ENCODE measurements at places on chromosomes 16 and 17.

DNA sequence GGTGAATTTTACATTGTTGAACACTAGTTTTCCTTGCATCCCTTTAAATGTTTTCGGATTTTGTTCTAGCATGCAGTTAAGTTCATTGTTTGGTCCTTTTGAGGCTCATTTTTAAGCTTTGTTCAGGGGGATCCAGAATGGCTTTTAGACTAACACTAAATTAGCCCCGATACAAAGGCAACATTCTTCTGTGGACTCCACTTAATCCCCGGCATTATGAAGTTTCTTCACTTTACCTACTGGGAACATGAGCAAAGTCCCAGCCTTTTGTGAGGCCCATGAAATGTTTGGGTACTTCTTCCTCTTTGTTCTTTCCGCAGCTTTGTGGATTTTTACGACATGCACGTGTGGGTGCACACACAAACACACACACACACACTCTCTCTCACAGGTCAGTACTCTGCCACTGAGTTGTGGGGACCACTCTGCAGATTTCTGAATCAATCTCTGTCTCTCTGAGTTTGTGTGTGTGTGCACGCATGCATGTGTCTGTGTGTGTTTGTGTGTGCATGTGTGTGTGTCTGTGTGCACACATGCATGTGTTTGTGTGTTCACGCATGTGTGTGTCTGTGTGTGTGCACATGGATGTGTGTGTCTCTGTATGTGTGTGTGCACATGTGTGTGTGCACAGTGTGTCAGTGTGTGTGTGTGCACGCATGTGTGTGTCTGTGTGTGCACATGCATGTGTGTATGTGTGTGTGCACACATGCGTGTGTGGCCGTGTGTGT lies 240.4 kb upstream of the TNRC6C start:
- DNase-seq, result no peak

DNA sequence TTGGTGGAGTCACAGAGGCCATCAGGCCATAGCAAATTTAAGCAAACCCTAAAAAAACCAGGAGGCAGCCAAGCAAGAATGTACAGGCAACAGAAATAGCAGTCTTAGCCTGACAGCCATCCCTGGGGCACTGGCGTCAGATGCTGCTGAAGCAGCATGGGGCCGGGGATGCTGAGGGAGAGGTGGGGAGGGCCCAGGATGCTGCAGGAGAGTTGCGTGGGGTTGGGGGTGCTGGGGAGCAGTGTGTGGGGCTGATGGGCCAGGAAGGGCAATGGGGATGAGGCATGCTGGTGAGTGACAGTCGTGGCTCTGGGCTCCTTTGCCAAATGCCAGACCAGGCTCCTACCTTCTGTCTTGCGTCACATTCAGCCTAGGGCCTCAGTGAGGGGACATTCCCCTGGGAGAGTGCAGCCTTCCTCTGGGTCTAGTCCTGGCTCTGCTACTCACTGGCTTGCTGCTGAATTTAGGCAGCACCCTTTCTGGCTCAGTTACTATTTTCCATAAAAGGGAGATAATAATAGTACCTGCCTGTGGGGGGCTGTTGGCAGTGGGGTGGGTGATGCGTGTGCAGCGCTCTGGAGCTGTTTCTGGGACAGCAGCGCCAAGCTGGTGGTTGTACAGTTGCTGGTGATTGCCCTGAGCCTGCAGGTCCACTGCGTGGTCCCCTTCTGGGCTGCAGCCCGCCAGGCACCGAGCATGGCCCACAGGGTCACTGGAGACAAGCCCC lies 88.1 kb downstream of the AMFR start:
- DNase-seq, result no peak

- DNase-seq, result no peak
These were observed 258.0 kb upstream of the MYOCD start for GRCh38 chr17:12407495-12408252.

- DNase-seq, result no peak
These were observed 370.1 kb downstream of the ZFHX3 start for GRCh38 chr16:72677662-72678447.

GRCh38 chr17:55174133-55174532 lies 90.6 kb upstream of the HLF start:
- DNase-seq, result no peak

- DNase-seq, result no peak
These were observed 14.0 kb downstream of the LASP1 start for GRCh38 chr17:38883592-38884526.

DNA sequence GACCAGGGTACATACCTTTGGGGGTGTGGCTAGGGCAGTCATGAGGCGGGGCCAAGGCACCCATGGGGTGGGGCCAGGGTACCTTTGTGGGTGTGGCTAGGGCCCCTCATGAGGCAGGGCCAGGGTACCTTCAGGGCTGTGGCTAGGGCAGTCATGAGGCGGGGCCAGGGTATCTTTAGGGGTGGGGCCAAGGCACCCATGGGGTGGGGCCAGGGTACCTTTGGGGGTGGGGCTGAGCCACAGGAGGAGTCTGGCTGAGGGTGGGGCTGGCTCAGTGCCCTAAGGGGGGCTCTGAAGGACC lies 3.5 kb downstream of the GNG13 start:
- no peak for DNase-seq

- DNase-seq, result no peak
These were observed 31.7 kb downstream of the CNGB1 start for GRCh38 chr16:57938936-57939871.

- DNase-seq, result no peak
These were observed 20.9 kb upstream of the RASD1 start for GRCh38 chr17:17516941-17517720.

DNA sequence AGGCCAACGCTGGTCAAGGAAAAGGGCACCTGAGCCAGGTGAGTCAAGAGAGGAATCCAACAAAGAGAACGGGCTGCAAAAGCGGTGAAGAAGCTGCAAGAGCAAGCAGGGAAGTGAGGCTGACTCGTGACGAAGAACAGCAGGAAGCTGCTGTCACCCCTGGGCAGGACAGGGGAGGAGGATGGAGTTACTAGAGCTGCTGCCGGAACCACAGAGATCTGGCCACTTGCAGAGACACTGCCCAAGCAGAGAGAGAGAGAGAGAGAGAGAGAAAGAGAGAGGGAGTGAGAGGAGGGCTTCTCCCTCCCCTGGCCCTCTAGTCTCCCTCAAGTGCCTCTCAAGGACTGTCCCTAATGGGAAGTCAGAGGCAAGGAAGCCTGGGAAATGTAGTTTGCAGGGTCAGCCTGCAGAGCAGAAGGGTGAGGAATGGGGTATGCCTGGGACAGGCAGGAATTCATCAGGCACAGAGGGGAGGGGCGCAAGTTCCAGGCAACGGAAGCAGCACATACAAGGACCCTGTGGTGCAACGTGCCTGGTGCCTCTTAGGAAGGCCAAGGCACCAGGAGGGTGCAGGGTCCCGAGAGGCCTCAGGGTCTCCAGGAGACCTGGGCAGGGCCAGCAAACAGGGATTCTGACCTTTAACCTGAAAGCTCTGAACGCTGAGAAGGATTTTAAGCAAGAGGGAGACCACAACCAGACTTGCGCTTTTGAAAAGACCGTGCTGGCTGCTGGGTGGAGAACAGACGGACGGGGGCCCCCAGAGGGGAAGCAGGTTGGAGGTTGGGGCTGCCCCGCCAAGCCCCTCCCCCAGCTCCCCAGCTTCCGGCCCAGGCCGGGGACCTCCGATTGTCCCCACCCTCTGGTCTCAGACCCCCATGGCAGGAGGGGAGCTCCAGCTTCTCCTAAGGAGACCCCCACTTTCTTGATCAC lies 45.8 kb upstream of the CIBAR2 start:
- no peak for DNase-seq

- peak; percentile 17 for DNase-seq
These were observed 45.2 kb upstream of the STAC2 start for GRCh38 chr17:39270923-39271322.

GRCh38 chr16:79599837-79600637 lies 500 bp downstream of the MAF start:
- DNase-seq, result no peak

DNA sequence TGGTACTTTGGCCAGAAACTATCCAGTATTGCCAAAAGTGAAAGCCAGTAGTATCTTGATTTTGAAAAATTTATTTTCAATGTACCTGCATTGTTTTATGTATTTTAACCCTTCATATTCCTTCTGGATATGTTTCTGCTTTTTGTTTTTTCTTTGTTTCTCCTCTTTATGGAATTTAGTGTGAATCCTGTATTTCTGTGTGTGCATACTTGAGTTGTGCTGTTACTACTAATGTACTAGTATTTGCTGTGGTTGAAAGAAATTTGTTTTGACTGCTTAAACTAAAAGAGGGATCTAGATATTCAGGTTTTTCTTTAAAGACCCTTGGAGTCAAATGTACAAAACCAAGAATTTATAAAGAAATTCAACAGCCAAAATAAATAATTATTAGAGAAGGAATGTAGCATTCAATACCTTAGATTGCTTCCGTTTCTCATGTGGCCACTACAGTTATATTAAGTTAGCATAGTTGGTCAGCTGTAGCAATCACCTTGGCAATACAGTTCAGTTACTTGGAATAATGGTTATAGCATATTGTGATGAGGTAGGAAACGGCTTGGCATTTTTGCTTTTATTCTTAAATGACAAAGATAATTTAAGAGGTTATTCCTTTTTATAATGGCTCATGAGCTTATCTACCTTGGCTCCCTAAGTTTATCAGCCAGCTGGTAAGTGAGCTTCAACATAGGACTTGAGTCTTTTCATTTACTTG lies 4.9 kb downstream of the PHKB start:
- DNase-seq, result no peak

- no peak for DNase-seq
These were observed 6.2 kb downstream of the BRCA1 start for GRCh38 chr17:43118679-43119615.

DNA sequence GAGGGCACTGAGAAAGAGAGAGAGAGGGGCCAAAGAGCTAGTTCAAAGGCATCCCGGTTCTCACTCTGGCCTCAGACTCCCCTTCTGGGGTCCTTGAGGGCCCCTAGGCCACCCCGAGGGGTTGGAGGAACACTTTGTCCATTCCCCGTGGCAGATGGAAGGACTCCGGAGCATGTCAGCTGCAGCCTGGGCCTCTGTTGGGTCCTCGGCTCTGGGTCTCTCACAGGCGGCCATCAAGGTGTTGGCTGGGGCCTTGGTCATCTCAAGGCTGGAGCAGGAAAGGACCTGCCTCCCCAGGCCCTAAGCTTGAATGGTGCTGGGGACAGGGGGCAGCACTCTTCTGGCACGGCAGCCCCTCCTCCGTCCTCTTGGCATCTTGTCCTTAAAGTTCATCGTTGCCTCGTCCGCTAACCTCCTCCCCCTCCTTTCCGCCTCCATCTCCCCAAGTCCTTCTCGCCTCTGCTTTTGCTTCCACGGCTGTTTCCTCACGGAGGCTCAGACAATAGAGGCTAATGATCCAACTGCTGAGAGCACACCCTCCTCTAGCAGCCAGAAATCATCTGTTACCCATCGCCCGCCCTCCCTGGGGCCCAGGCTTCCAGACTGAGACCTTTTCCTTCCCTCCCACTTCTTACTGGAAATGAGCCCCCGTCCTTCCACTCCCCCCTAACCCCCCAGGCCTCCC lies 23.3 kb downstream of the CCR7 start:
- DNase-seq, result peak; percentile 43

DNA sequence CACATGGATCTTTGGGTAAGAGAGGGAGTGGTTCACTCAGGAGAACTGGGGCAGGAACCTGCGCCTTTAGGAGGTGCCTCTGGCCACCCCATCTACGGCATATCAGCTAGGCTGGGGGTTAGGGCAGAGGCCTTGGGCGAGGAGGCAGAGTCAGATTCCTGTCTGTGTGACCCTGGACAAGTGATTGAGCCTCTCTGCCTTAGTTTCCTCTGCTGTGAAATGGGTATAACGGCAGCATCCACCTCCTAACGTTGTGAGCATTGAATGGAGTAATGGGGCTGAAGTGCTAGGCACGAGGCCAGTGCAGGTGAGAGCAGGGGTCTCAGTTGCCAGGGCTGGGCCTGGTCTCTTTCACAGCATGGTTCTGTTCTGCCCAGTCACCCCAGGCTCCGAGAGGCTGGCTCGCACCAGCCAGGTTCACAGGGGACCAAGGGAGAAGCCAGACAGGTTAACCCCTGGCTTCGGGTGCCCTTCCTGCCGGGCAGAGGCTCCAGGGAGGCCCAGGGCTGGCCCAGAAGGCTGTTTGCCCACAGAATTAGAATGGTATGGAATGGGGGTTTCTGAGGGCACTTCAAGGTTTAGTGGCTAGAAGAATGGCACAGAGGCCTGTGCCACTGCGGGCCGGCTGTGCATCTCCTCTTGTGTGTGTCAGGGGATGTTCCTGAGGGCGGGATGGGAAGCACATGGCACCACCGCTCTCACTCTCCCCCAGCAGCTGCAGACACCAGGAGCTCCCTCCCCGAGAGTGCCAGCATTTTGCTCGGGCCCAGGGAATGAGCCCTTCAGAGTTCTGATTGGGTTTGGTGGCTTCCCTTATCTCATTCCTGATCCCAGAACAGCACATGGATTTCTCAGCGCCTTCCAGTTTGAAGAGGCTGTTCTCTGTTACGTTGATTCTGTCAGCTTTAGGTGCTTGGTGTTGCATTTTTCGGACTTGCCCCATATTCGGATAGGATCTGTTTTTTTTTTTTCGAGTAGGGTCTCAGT lies 23.8 kb downstream of the UNC13D start:
- DNase-seq, result no peak

DNA sequence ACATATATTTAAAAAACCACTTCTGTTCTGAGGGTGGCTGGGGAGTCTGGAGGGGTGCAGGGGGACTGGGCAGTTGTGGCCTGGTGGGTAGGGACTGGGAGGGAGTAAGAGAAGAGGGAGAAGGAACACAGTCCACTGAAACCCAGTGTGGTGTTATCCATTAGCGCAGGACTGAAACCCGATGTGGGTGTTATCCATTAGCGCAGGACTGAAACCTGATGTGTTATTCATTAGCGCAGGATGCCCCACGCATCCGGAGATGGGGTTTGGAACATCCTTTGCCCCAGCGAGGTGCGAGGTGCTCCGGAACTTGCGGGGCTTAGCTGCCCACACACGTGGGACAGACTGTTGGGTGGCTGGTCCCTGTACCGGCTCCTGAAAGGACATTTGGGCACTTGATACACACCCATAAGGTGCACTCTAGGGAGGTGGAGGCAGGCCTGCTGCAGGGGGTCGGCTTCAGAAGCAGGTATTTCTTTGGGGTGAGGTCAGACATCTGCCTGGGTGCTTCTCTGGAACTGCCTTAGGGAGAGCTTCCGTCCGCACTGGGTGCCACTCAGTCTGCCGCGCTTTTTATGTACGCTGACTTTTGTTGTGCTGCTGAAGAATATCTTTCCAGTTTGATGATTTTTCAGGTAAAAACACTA lies 20.3 kb upstream of the FASN start:
- no peak for DNase-seq

GRCh38 chr17:48229936-48230335 lies 122.4 kb downstream of the SNX11 start:
- DNase-seq, result no peak

DNA sequence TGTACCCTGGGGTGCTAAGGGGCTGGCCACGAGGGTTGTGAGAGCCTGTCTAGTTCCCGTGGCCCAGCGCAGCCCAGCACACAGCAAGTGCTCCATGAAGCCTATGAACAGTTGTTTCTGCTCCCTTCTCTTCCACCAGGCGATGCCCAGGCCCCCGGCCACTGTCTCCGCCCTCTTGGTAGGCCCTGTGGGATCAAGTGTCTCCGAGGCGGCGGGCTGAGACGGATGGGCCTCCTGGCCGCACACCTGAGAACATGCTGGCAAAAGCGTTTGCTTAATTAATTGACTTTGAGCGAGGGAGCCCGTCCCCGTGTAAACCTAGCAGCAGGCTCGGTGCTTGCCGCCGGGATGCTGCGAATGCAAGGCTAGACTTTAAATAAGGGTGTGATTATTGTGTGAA lies 129.7 kb upstream of the GSE1 start:
- no peak for DNase-seq
